ENCODE measurements at places on chromosomes 6 and 20. TPM values are rescaled to one million over a fixed set of nuclear protein-coding genes. Genes with fewer than 3 reads are reported as not detected.
A peak's percentile ranks its signal among the peaks of the same experiment; 100 is the strongest.

DNA sequence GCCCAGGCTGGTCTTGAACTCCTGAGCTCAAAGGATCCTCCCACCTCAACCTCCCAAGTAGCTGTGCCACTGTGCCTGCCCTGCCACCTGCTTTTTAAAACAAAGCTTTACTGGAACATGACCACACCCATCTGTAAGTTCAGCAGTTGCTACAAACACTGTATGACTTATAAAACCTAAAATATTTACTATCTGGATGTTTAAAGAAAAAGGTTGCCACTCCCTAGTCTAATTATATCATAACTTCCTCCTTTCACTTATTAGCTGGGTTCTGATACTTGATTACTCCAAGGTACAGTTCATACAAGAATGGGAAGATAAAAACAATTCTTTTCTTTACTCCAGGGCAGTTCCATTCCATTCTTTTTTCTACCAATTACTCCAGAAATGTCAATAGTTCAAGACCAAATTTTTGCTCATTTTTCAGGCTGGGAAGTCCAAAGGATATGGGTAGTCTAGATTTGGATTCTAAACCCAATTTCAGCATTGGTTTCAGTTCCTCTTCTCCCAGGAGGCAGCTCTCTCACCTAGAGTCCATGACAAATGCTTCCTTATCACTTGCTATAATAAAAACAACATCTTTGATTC is 63.1 kb downstream of the SEC63 start:
- H3K27ac ChIP-seq, result no peak overlapping the region
- no peak for DNase-seq
- no peak overlapping the region for H3K4me3 ChIP-seq
- H3K4me1 ChIP-seq, result no peaks in the 10 kb centered on the region
- H3K27me3 ChIP-seq, result no peaks in the 10 kb centered on the region

GRCh38 chr20:8055096-8055495 is 35.5 kb upstream of the TMX4 start:
- H3K4me3 ChIP-seq, result no peak overlapping the region
- H3K27me3 ChIP-seq, result no peaks in the 10 kb centered on the region
- no peak for DNase-seq
- H3K4me1 ChIP-seq, result no peaks in the 10 kb centered on the region
- no peaks in the 10 kb centered on the region for H3K36me3 ChIP-seq
- H3K27ac ChIP-seq, result no peak overlapping the region

- no peaks in the 10 kb centered on the region for H3K4me1 ChIP-seq
- no peaks in the 10 kb centered on the region for H3K27me3 ChIP-seq
- H3K4me3 ChIP-seq, result no peak overlapping the region
- H3K27ac ChIP-seq, result no peak overlapping the region
- no peak for DNase-seq
Measured at GRCh38 chr6:35449287-35449881, 2.8 kb upstream of the FANCE start.

Gene FAM83B
- total RNA-seq, result 8.8 TPM

DNA sequence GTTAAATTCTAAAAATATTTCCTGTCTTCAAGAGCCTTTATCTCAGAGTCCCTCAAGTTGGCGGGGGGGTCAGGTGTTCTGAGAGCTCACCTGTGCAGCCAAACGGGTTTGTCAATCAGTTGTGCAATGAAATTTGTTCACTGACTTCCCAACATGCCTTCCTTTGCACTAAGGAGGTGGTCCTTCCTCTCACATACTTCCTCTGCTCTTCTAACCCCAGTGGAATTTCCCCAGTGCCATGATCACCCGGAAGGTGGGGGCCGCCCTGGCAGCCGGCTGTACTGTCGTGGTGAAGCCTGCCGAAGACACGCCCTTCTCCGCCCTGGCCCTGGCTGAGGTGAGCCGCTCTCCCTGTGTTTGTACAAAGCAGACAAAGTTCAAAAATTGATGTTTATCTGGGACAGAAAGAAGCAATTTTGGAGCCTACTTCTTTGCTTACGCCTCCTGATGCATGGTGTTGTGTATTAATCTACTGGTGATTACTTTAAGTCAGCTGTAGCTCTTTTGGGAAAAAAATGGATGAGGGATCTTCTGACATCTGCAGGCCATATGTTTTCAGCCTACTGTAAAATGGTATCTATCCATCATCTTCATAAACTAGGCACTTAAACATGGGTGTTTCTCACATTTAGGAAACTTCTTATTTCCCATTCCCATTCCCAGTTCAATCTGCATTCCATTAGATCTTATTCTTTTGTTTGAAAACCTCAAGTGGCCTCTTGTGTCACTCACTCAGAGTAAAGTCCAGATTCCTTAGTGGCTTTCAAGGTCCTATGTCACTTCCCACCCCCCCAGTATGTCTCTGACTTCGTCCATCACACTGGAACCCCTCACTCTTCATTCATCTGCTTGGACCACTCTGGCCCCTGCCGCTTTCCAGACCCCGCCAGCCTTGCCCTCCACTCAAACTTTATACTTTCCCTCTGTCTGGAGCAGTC is 10.1 kb downstream of the ALDH5A1 start:
- no peaks in the 10 kb centered on the region for H3K27me3 ChIP-seq
- H3K27ac ChIP-seq, result no peak overlapping the region
- H3K4me1 ChIP-seq, result no peaks in the 10 kb centered on the region

DNA sequence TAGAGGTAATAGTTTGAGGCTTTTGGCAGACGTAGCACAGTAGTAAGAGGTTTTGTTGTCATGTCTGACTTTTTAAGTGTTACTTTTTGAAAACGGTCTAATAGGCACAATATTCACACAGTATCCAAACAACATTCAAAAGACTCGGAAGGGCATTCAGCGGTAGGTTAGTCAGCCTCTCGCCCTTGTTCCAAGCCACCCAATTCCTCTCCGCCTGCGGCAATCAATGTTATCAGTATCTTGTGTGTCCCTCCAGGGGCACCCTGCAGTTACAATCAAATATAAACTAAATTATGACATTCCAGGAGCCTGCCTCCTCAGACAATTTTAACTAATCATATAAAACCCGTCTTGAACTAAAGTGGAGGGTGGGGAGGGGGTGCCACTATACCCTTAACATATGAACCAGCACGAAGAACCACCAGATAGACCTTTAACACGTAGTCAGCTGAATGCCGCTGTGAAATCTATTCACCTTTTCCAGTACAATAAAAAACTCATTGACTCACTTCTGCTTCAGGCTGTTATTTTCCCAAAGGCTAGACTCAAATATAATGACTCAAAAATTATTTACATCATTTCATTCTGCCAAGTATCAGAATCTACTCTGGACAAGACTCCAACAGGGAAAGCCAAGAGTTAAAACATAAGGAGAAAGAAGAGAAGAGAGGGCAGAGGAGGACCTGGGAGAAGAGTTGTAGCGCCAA is 1.6 kb downstream of the TENT5A start:
- DNase-seq, result no peak
- H3K27ac ChIP-seq, result peak overlapping the region; percentile 99
- H3K27me3 ChIP-seq, result no peaks in the 10 kb centered on the region
- H3K36me3 ChIP-seq, result no peaks in the 10 kb centered on the region
- no peaks in the 10 kb centered on the region for H3K4me1 ChIP-seq

Gene PRDM1
- total RNA-seq, result 16.0 TPM

DNA sequence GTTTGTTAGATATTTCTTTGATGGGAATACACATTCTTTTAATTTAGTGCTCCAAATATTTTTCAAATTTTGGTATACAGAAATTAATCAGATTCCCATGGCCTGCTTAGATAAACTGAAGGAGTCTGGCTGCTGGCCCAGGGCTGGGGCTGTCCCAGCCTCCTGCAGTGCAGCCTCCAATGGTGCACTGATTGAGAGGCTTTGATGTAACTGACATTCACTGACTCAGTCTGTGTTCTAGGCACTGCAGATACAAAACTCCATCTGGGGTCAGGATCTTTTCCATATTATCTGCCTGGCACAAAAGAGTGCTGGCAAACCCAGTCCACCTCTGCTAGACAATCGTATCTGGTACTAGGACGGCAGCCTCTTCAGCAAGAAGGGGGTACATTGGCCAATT is 64.8 kb downstream of the GRIK2 start:
- H3K4me1 ChIP-seq, result no peaks in the 10 kb centered on the region
- no peaks in the 10 kb centered on the region for H3K27me3 ChIP-seq
- H3K36me3 ChIP-seq, result no peaks in the 10 kb centered on the region
- no peak for DNase-seq
- H3K4me3 ChIP-seq, result no peak overlapping the region

- H3K27me3 ChIP-seq, result peaks cover 4% of the 10 kb centered on the region
- peak; percentile 54 for DNase-seq
- H3K4me3 ChIP-seq, result no peak overlapping the region
- H3K4me1 ChIP-seq, result no peaks in the 10 kb centered on the region
- H3K27ac ChIP-seq, result no peak overlapping the region
- no peaks in the 10 kb centered on the region for H3K36me3 ChIP-seq
Measured at GRCh38 chr6:163634211-163635171, 220.0 kb downstream of the QKI start.

Gene THBS2
- 73.0 TPM for total RNA-seq

- DNase-seq, result no peak
- H3K4me3 ChIP-seq, result no peak overlapping the region
- H3K27me3 ChIP-seq, result no peaks in the 10 kb centered on the region
- no peaks in the 10 kb centered on the region for H3K4me1 ChIP-seq
Measured at GRCh38 chr6:113172531-113172966, 684.6 kb upstream of the MARCKS start.

Measured in breast epithelium (tissue), 4 donors.